IPS-NIHi11 (cell line): ENCODE measurements at places on chromosomes 1 and 21.
A peak's percentile ranks its signal among the peaks of the same experiment; 100 is the strongest.

DNA sequence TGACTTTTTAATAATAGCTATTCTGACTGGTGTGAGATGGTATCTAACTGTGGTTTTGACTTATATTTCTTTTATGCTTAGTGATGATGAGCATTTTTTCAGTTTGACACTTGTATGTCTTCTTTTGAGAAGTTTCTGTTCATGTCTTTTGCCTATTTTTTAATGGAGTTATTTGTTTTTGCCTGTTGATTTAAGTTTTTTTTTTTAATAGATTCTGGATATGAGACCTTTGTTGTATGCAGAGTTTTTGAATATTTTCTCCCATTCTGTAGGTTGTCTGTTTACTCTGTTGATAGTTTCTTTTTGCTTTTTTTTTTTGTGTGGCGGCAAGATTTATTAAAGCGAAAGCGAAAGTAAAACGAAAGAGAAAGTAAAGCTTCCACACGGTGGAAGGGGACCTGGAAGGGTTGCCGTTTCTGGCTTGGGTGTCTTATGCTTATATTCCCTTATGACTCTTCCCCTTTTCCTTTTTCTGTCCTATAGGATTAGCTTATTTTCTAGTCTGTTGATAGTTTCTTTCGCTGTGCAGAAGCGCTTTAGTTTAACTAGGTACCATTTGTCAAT is 67.6 kb downstream of the TBX19 start:
- no peak for DNase-seq

- no peak for DNase-seq
Measured at GRCh38 chr1:68136187-68136586, 85.8 kb upstream of the DIRAS3 start.

- DNase-seq, result peak; percentile 45
Measured at GRCh38 chr1:76053021-76053420, 21.5 kb upstream of the ST6GALNAC3 start.

- no peak for DNase-seq
Measured at GRCh38 chr1:32276032-32276782, 15.7 kb upstream of the HDAC1 start.

- no peak for DNase-seq
Measured at GRCh38 chr1:48591181-48591580, 119.2 kb upstream of the SPATA6 start.
